Astrocyte (in vitro differentiated cells and primary cell): ENCODE measurements at places on chromosomes 6 and 20. TPM values are rescaled to one million over a fixed set of nuclear protein-coding genes. Genes with fewer than 3 reads are reported as not detected.

DNA sequence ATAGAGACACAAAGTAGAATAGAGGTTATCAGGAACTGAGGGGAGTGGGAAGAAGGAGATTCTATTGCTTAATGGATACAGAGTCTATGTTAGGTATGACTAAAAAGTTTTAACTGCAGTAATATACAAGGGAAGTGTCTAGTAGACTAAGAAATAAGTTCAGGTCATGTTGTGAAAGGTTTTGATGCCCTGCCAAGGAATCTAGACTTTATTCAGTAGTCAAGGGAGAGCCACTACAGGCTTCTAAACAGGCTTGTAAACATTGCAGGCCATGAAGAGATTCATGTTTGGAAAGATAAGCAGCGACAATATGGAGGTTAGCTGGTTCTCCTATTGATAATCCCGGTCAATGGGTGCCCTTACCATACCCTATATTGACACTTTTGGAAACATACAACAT lies 352.8 kb upstream of the SOX4 start:
- no peak for DNase-seq
- no peak overlapping the region for H3K27ac ChIP-seq
- no peaks in the 10 kb centered on the region for H3K36me3 ChIP-seq
- H3K4me1 ChIP-seq = no peaks in the 10 kb centered on the region
- H3K27me3 ChIP-seq = no peaks in the 10 kb centered on the region
- no peak overlapping the region for H3K4me3 ChIP-seq

GRCh38 chr6:25844518-25844917 lies 12.7 kb upstream of the SLC17A1 start:
- no peaks in the 10 kb centered on the region for H3K4me1 ChIP-seq
- H3K27me3 ChIP-seq = no peaks in the 10 kb centered on the region
- H3K36me3 ChIP-seq = no peaks in the 10 kb centered on the region
- H3K4me3 ChIP-seq = no peak overlapping the region

GRCh38 chr6:54431466-54431865 lies 123.2 kb downstream of the TINAG start:
- DNase-seq = no peak
- H3K36me3 ChIP-seq = no peaks in the 10 kb centered on the region
- no peaks in the 10 kb centered on the region for H3K27me3 ChIP-seq
- H3K4me3 ChIP-seq = no peak overlapping the region
- H3K4me1 ChIP-seq = peaks cover 4% of the 10 kb centered on the region

GRCh38 chr6:134446218-134446848 lies 128.4 kb upstream of the SGK1 start:
- H3K36me3 ChIP-seq = no peaks in the 10 kb centered on the region
- H3K4me1 ChIP-seq = peaks cover 19% of the 10 kb centered on the region
- no peak overlapping the region for H3K4me3 ChIP-seq
- peak; percentile 74 for DNase-seq

- H3K4me1 ChIP-seq = peaks cover 19% of the 10 kb centered on the region
- H3K27me3 ChIP-seq = peaks cover 2% of the 10 kb centered on the region
- H3K27ac ChIP-seq = no peak overlapping the region
- peak; percentile 48 for DNase-seq
Measured at GRCh38 chr20:61120595-61121515, 131.2 kb upstream of the CDH4 start.

GRCh38 chr6:111487661-111488060 lies 4.6 kb upstream of the REV3L start:
- H3K36me3 ChIP-seq = no peaks in the 10 kb centered on the region
- DNase-seq = peak; percentile 68
- H3K4me3 ChIP-seq = no peak overlapping the region

The HCRTR2 gene
- total RNA-seq = 0.23 and 0.36 TPM in 2 replicates

The WDR27 gene
- total RNA-seq = 28.7 and 31.2 TPM in 2 replicates
